Neural crest cell (in vitro differentiated cells): ENCODE measurements at places on chromosomes 6 and 20. TPM values are rescaled to one million over a fixed set of nuclear protein-coding genes. Genes with fewer than 3 reads are reported as not detected.

- no peak overlapping the region for H3K4me3 ChIP-seq
- peaks cover 5% of the 10 kb centered on the region for H3K4me1 ChIP-seq
- no peak for DNase-seq
- no peaks in the 10 kb centered on the region for H3K27me3 ChIP-seq
These were observed 38.2 kb downstream of the FAM184A start for GRCh38 chr6:119040229-119040628.

GRCh38 chr20:64145458-64146300, 18.6 kb upstream of the MYT1 start:
- H3K27me3 ChIP-seq: peaks cover 2% of the 10 kb centered on the region
- H3K4me3 ChIP-seq: no peak overlapping the region
- no peak overlapping the region for H3K27ac ChIP-seq
- DNase-seq: no peak

DNA sequence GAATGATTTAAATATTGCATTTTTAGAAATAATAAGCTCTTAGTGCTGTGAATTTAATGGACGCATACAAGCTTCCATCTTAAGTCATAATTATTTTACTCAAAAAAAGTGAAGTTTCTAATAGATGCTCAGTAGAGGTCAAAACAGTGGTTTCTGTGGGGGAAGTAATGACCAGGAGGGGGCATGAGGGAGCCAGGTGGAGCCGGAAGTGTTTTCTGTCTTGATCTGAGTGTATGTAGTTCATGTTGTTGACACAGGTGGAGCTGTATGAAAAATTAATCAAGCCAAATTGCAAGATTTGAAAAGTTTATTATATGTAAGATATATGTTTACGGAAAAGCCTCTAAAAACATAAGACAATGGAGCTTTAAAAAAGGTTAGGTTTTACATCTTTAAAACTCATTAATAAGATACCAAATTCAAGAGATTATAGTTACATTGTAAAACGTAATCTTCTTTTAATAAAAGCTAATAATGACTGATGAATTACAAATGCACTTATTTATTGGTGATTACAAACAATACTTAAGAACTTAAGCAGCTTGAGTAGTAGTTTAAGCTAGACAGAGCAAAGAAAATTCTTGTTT, 68.0 kb downstream of the PLAGL1 start:
- peak; percentile 25 for DNase-seq
- peaks cover 3% of the 10 kb centered on the region for H3K36me3 ChIP-seq
- no peak overlapping the region for H3K4me3 ChIP-seq

DNA sequence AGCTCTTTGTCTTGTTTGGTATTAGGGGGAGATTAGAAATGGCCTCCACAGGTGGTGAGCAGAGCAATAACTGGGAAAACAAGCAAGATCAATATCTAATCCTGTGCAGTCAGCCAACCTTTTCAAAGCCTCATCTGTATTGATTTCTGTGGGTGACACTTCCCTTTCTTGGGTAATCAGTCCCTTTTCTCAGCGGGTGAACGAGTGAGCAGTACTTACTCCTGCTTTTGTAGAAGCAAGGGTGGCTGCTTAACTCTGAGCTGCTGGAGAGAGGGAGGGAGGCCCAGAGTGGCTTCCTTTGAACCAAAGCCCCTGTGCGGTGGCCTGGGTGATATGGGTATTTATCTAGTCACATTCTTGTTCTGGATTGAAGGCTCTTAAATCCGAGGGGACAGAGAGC, 254.8 kb upstream of the CHD6 start:
- H3K27me3 ChIP-seq: peaks cover 27% of the 10 kb centered on the region
- peaks cover 5% of the 10 kb centered on the region for H3K4me1 ChIP-seq
- H3K36me3 ChIP-seq: no peaks in the 10 kb centered on the region
- no peak overlapping the region for H3K27ac ChIP-seq
- no peak overlapping the region for H3K4me3 ChIP-seq
- DNase-seq: no peak

DNA sequence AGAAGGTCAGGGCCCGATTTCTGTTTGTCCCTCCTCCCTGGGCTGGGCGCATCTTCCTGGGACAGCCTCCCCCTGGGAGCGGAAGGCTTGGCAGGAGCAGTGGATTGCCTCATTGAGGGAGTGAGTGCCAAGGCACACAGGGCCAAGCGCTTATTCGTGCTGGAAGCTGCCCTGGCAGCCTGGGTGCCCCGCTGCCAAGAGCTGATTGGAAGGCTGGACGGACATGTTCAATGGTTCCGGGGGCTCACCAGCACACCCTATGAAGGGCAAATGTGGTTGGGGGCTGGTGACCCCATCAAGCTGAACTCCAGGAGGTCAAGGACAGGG, 10.3 kb upstream of the ZNF831 start:
- H3K36me3 ChIP-seq: no peaks in the 10 kb centered on the region
- H3K27ac ChIP-seq: no peak overlapping the region
- H3K4me1 ChIP-seq: peaks cover 5% of the 10 kb centered on the region
- peaks cover 9% of the 10 kb centered on the region for H3K27me3 ChIP-seq
- no peak for DNase-seq

GRCh38 chr20:56350842-56351241, 7.9 kb upstream of the FAM210B start:
- no peak overlapping the region for H3K4me3 ChIP-seq
- H3K36me3 ChIP-seq: no peaks in the 10 kb centered on the region
- DNase-seq: no peak

Gene MDFI
- total RNA-seq: 64.2 and 65.8 TPM in 2 replicates

Gene TP53TG5
- not detected in 2 replicates for total RNA-seq

Gene HEY2
- 10.8 and 11.6 TPM in 2 replicates for total RNA-seq

Gene PSORS1C2
- not detected in 2 replicates for total RNA-seq

Gene NKAPL
- not detected in 2 replicates for total RNA-seq

Gene ABHD16A
- 70.9 and 73.6 TPM in 2 replicates for total RNA-seq
